ENCODE measurements at places on chromosomes 1 and 21. TPM values are rescaled to one million over a fixed set of nuclear protein-coding genes. Genes with fewer than 3 reads are reported as not detected.

The SLC25A34 gene
- total RNA-seq: 3.5 TPM

The ZFP69B gene
- total RNA-seq: 10.8 TPM

DNA sequence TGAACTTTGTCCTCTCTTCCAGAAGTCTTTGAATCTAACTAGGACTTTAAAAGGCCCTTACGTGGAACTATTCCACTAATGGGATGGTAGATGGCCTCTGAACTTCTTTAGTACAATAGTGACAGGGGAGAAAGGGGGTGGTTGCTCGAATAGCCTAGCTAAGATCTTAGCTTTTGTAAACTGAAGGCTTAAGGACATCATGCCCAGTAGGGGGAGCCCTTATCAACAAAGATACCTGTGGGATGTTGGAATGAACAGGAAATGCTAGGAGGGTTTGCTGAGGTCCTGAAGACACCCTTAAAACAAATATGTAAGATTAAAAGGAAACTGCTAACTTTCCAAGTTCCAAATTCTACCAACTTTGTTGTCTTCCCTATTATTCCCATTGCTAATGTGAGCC, 33.2 kb downstream of the NHLH2 start:
- no peaks in the 10 kb centered on the region for H3K4me1 ChIP-seq
- H3K36me3 ChIP-seq: no peaks in the 10 kb centered on the region
- no peaks in the 10 kb centered on the region for H3K27me3 ChIP-seq
- H3K4me3 ChIP-seq: no peak overlapping the region
- no peak overlapping the region for H3K27ac ChIP-seq

The CFHR4 gene
- not detected for total RNA-seq

- no peak overlapping the region for H3K4me3 ChIP-seq
- DNase-seq: no peak
- peaks cover 7% of the 10 kb centered on the region for H3K36me3 ChIP-seq
- H3K4me1 ChIP-seq: no peaks in the 10 kb centered on the region
Observed at GRCh38 chr21:46211376-46211775, 17.2 kb downstream of the LSS start.
